ENCODE measurements at places on chromosomes 7 and 10.

DNA sequence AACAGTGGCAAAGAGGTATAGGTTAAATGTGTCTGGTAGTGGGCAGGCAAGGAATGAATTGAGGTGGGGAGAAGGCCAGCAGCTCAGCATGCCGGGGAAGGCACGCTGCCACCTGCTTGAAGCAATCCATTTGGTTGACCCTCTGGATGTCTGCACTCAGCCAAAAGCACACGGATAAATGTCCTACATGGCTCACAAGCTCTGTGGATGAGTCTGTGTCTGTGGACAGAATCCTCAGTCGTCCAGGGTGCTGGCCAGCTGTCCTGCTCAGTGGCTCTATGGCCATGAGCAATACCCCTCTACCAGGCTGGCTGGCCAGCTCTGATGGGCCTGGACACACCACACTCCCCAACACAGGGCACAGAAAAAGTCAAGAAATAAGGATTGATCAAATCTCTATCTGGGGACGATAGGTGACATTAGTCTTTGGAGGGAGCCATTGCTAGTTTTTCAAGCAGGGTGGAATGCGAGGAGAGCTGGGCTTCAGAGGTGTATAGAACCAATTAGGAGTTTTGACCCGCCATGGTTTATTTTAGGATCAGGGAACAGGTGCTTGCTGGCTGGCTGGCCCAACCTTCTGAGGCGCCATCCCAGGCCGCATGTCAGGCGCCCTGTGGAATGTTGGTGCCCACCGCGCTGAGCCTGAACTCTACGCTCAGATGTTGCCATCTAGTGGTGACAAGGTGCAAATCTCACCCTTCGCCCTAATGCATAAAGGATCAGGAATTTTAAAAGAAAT, 493.4 kb downstream of the TNS3 start:
- DNase-seq: peak; percentile 65

GRCh38 chr7:44750424-44750823, 1.8 kb downstream of the ZMIZ2 start:
- peak; percentile 72 for DNase-seq

DNA sequence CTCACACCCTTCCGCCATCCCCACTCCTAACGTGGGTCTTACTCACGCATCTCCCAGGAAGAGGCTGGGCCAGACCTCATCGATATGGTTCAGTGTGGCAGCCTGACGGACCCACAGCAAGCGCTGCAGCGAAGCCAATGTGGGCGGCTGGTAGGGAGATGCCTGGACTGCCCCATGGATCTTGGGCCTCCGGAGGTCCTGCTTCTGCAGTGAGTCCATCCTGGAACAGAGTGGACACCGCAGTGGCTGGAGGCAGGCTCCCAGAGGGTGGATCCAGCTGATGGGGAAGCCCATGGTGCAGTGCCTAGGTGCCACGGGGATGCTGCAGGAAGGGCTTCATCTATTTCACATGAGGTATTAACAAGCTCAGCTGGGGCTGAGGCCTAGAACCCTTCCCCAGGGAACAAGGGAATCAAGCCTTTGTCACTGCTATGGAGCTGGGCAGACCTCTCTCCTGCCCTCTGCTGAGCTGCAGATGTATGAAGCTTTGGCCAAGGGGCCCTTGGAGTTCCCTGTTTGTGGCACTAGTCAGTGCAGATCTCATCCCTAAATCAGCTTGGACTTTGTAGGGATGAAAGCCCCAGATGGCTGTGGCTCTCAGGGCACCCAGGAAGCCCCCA, 13.7 kb upstream of the SAMD8 start:
- DNase-seq: no peak

DNA sequence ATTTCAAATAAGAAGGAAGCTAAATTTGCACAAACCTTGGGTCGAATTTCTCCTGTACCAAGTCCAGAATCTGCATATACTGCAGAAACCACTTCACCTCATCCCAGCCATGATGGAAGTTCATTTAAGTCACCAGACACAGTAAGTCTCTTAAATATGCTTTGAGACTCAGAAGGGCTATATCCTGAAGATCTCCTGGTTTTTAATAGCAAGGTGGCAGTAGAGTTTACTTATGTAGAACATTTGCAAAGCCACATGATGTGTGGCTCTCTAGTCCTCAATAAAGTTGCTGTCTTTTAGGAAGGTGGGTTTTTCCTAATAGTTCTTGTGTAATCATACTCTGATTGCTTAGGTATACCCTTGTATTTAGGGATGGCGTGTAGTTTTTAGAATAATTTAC, 8.7 kb downstream of the DBF4 start:
- no peak for DNase-seq

GRCh38 chr7:147510923-147511322, 1079.6 kb upstream of the C7orf33 start:
- DNase-seq: no peak

- no peak for DNase-seq
These were observed 55.3 kb downstream of the INPP5A start for GRCh38 chr10:132592790-132593383.

GRCh38 chr10:30553018-30553625, 76.4 kb downstream of the LYZL2 start:
- no peak for DNase-seq

GRCh38 chr10:68318331-68319059, 13.4 kb upstream of the HNRNPH3 start:
- no peak for DNase-seq

DNA sequence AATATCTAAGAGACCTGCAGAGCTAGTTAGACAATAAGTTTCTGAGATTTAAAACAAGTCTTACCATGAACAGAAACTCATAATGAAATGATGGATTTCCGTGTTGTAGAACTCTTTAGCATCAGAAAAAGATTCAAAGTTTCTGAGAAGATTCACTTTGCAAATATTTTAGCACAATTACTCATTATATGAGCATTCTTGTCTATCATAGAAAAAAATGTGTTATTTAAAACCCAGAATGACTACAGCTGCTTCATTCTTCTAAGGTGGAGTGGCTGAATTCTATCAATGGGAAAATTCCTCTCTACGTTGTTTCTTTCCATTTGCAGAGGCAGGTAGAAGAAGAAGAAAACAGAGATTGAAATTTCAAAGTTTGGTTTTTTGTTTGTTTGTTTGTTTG, 21.0 kb upstream of the RALA start:
- DNase-seq: no peak

DNA sequence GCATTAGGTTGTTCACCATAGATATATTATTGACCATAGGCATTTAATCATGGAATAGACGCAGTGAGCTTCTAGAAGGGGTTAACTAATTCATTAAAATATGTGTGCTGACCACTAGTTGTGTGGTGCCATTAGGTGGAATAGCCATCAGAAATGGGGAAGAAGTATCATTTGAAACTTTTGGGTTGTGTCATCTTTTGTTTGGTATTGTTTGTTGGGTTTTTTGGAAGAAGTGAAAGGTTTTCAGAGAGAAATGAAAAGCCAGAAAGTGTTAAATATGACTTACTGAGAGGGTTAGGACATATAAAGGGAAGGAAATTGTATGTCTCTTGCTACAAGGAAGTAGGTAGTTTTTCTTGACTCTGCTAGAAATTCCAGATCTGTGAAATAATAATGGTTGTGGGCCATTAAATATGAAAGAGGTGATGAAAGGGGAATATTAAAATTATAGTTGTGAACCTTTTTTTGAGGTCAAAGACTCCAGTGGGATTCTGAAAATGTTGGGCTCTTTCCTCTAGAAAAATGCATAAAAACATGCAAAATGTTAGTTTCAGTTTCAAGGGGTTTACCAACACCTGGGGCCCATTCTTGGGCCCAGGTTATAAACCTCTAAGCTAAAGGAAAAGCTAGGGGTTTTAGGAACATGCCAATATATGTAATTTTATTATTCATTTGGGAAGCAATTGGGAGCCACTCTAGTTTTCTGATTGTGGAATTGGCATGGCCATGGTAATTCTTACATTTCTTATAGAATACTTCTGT, 348.5 kb downstream of the BBS9 start:
- DNase-seq: no peak

- DNase-seq: no peak
These were observed 629.0 kb downstream of the CCSER2 start for GRCh38 chr10:84957427-84957826.

DNA sequence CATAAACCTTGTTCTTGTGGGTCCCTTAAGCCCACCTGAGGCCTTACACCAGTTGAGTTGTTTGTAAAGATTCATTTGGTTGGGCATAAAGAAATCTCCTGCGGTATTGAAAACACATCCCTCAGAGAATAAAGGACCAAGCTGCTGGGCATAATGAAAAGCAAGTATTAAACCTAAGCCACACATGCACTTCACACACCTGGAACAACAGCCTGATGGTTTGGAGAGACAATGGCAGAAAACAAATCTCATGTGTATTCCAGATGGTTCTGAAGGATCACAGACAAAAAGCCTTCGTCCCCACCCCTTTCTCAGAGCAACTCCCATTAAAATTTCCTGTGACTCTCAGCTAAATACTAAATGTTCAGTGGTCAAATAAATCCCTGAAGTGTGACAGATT, 44.2 kb downstream of the FEZF1 start:
- no peak for DNase-seq

DNA sequence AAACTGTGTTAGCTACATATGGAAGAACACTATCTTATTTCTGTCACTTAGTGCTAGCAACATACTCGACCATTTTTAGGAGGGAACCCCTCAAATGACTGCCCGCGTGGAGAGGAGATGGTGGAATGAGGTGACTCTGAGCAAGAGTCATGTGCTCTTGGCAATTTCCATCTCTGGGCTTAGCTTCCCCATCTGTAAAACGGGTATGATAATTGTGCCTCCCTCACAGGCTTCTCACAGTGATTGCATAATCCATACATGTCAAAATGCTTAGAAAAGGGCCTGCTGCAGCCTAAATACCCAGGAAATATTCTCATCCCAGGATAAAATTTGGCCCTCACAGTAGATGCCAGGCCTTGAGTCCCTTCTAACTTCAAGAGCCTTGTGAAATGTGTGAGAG, 86.6 kb downstream of the WDFY4 start:
- peak; percentile 26 for DNase-seq

GRCh38 chr7:72254455-72254854, 157.7 kb downstream of the CALN1 start:
- DNase-seq: no peak

DNA sequence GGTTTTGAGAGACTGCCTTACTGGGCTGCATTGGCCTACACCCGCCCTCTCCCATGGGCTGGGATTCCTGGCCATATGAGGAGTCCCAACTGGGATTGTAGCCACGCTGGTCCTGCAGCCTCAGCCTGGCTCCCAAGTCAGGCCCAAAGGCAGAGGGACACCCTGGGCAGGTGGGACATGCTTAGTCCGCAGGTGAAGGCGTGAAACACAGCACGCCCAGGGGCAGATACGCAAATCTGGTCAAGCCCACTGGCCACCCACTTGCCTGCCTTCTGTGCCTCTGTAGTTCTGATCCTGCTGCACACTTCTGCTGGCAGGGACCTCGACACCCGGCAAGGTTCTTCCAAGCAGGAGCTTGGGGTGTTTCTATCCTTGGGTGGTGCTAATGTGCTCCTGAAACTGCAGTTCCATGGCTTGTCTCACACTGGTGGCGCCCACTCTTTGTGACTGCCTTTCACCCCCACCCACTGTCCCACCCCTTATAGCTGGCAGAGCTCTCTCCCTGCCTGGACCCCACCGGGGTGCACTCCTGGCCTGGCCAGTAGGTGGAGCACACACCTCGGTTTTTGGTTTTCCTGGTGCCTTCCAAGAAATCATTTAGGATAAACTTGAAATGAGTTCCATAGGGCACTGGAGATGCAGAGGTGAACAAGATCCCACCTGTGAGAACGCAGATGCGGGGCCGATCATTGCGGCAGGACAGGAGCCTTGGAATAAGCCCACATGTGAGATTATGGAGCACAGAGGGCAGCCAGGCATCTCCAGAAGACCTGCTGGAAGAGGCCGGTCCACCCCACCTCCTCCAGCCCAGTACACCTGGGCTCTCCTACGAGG, 47.9 kb downstream of the MKI67 start:
- DNase-seq: peak; percentile 86

- DNase-seq: no peak
These were observed 206.9 kb upstream of the MBL2 start for GRCh38 chr10:52979295-52979990.

GRCh38 chr10:6680735-6681134, 100.7 kb upstream of the PRKCQ start:
- no peak for DNase-seq

GRCh38 chr7:19772841-19773760, at the start of gene TMEM196:
TMEM196 (minus strand) TSS chr7:19773617; CDS start chr7:19772696, 921 bp downstream.
- no peak for DNase-seq

DNA sequence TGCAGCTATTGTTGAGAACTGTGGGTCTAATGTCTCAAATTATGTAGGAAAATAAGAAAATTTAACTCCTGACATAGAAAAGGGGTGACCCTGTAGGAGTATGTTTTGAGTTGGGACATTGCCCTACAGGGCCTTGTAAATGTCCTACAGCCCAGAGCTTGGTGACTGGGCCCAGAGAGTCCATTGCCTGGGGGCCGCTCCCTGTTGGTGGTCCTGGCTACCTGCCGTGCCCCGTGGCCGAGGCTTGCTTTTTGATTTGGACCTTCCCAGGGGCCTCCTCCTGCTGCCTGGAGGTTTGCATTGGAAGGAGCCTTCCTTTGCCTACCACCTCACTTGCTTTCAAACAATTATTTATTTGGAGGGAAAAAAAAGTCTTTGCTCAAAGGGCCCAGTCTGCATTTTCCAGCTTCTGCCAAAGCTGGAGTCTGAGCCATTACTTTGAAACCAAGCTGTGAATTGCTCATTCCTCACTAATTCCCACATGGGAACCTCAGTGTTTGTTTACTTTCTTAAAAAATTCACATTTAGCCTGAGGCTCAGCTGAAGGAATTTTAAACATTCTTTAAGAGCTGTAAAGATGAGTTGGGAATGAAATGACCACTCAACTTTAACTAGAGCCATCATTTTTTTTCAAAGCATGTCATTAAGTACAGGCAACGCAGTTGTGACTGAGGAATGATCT, 355.0 kb downstream of the GLRX3 start:
- DNase-seq: no peak

DNA sequence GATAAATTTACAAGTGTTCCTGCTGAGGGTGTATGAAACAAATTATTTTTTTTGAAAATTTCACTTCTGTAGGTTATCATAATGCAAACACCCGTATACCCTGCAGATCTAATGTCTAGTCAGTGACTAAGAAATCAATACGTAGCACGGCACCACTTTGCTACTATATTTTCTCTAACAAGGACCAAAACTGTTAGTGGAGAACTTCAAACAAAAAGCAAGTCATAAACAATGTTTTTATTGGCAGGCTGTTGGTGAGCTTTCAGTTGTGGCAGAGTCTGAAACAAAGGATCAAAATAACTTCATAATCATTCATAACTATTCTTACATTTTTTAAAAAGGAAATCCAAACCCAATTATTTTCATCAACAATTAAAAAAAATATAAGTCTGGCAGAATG, 11.8 kb downstream of the SEM1 start:
- DNase-seq: no peak
